ENCODE measurements at places on chromosomes 1 and 21.

DNA sequence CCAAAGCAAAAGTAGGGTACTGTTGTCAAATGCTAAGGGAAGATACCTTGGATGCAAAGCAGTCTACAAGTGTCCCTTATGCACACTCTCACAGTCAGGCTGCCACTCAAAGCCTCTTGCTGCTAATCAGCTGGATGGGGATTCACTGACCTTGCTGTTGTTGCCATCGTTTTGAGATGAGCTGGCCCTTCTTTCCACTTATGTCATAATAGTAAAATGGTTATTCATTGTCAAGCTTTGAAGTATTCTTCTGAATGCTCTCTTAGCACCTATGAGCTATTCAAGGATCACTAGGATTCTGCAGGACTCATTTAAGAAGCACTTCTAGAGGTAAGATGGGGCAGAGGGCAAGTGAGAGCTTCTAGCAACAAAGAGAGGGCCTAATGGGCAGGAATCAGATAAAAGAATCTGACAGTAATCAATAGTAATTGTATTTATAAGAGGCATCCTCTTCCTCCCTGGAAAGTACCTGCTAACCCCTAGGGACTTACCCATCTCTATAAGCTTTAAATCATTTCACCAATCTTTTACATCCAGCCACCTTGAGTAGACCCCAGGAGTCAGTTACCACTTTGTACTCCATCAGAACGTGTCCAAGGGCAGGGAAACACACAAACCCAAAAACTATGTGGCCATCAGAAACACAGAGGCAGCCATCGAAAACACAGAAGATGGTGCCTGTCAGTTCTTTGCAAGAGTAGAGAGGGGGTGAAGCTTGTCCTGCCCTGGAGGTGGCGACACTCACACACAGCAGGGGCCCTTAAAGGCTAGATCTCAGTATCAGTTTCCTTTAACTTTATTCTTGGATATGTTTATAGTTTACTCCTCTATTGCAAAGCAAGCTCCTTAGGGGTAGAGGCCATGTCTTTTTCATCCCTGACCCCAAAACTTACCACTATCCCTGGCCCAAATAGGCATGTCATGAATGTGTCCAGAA is 103.7 kb upstream of the NFIA start:
- peak; percentile 62 for DNase-seq

- peak; percentile 35 for DNase-seq
Measured at GRCh38 chr1:51697166-51697565, 80.3 kb downstream of the OSBPL9 start.

- peak; percentile 56 for DNase-seq
Measured at GRCh38 chr1:40849801-40850592, 12.2 kb downstream of the CITED4 start.

DNA sequence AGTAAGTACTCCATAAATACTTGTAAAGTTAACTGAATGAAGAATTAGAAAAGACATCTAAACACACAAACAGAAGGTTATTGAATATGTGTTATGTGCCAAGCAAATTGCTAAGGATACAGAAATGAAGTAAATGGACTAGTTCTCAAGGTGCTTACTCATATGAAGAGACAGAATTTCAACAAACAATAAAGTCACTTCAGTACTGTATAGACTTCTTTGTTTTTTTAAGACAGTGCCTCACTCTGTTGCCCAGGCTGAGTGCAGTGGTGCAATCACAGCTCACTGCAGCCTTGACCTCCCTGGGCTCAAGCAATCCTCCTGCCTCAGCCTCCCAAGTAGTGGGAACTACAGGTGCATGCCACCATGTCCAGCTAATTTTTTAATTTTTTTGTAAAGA is 57.3 kb downstream of the SERBP1 start:
- DNase-seq, result no peak

DNA sequence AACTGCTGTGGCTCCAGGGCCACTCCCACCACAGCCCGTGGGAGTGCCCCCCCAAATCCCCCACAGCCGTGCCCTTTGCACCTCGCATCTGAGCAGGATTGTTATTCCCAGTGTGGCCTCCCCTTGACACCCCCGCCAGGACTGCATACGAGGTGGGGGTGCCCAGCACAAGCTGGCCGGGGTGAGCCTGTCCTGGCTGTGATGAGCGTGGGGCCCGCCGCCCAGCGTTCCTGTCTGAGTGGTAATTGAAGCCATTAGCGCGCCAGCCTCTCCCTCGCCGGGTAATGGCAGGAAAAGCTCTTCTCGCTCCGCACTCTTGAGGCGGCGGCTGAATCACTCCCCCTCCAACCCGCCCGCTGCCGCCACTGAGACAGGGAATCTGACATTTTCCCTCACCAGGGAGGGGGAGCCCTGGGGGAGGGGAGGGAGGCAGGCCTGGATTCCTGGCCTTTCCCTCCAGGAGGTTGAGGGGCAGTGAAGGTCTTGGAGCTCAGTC is 27.7 kb downstream of the PTPRF start:
- peak; percentile 38 for DNase-seq

- no peak for DNase-seq
Measured at GRCh38 chr1:205542367-205542766, 37.9 kb downstream of the CDK18 start.

- DNase-seq, result no peak
Measured at GRCh38 chr1:109935451-109935900, 24.8 kb downstream of the CSF1 start.

- DNase-seq, result no peak
Measured at GRCh38 chr1:91799863-91800262, 86.1 kb downstream of the TGFBR3 start.

GRCh38 chr1:87765681-87766070 is 437.0 kb downstream of the LMO4 start:
- peak; percentile 89 for DNase-seq

GRCh38 chr1:28112388-28113241 is 24.2 kb upstream of the EYA3 start:
- peak; percentile 92 for DNase-seq

- no peak for DNase-seq
Measured at GRCh38 chr1:82593561-82593960, 792.8 kb downstream of the ADGRL2 start.

- peak; percentile 91 for DNase-seq
Measured at GRCh38 chr1:221868593-221869303, 126.9 kb upstream of the DUSP10 start.

DNA sequence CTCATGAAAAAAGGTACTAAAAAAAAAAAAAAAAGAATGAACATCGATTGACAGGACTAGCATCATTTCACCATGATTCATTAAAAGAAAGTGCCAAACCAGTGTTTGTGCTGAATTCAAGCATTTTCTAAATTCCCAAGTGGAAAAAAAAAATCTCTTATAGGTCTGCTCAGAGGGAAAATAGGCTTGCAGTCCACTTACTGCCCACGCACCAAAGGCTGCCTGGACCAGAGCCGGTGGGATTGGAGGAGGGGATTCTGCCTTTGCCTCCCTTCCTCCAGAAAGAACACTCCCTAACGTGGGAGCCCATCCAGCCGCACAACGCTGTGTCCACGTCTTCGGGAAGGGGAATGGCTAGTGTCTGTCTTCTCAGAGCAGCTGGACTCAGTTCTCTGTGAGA is 5.5 kb upstream of the TRAPPC10 start:
- DNase-seq, result peak; percentile 75

GRCh38 chr21:14557413-14557812 is 11.3 kb upstream of the SAMSN1 start:
- no peak for DNase-seq

- no peak for DNase-seq
Measured at GRCh38 chr1:214165850-214166374, 115.0 kb upstream of the SMYD2 start.

- DNase-seq, result no peak
Measured at GRCh38 chr1:204927673-204928641, 57.3 kb downstream of the NFASC start.

GRCh38 chr1:86183810-86184209 is 27.2 kb upstream of the COL24A1 start:
- DNase-seq, result no peak

- DNase-seq, result no peak
Measured at GRCh38 chr1:12341667-12342066, 111.8 kb downstream of the VPS13D start.

DNA sequence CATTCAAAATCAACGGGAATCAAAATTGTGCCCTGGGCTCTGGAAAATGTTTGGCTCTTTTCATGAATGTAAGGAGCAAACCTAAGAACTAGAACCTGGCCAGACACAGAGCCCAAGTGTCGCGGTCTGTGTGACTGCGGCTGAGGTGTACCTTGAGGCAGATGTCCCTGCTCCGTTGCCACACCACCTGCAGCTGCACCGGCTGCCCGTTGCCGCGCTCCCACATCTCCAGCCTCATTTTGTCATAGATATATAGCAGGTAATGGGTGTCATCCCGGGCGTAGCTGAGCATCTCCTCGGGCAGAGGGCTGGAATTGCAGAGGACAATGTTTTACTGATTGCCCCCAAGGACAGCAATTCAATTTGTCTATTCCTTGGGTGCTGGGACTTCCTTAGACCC is 18.7 kb downstream of the EXOSC10 start:
- no peak for DNase-seq

DNA sequence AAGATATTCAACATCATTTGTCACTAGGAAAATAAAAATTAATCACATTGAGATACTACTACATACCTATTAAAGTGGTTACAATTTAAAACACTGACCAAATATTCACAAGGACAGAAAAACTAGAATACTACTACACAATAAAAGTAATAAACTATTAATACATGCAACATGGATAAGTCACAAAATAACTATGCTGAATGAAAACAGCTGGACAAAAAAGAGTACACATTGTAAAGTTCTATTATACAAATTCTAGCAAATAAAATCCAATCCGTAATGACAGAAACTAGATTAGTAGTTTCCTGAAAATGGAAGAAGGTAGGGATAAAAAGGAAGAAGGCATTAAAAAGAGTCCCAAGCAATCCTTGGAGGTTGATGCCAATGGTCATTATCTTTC is 348.7 kb upstream of the PTBP2 start:
- DNase-seq, result no peak

DNA sequence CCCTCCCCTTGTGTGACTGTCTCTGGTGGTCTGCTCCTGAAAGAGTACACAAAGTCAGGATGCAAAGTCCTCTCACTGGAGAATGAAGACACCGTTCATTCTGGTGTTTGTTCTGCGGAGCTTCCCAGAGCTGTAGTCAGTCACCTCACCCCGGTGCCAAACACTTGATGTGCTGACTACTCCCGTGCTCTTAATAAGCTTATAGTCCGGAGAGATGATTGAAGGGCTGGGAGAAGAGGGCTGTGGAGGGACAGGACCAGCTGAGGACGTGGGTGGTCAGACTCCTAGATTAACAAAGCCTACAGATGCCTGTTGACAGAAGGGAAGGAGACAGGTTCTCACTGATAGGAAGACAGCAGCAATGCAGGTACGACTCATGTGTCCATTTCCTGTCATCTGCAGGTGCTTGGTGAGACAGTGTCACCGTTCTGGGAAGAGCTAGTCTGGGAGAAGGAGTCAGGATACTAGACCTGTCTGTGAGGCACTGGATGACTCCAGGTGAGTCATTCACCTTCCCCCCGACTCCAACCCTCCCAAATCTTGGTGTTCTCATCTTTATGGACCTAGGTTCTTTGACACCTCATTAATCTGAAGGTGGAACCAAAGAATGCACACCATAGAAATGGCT is 40.4 kb upstream of the LRRN2 start:
- DNase-seq, result no peak

DNA sequence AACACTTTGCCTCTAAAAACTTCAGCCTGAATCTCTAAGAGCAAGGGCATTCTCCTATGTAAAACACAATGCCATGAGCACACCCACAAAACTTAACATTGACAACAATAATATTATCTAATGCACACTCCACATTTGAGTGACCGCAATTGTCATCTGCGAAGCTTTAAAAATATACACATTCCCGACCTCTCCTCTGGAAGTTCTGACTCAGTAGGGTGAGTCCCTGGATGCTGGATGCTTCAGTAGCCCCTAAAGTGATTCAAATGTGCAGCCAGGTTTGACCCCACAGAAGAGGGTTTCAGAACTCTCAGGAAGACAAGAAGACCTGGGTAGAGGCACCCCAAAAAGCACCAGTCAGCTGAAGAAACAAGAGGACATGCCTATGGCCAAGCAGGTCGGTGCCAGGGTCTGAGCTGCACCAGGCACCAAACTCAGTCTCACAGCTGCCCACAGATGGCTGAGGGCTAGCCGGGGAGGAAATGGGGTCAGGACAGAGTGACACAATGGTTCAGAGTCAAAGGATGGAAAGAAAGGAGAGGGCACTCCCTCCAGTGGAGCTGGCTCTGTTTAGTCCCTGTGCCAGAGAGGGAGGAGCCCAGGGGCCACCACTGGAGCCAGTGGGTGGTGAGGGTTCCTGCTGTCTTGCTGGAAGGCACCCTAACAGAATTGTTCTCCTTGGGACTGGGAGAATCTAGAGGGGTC is 17.4 kb downstream of the PIK3C2B start:
- DNase-seq, result no peak

GRCh38 chr1:227298512-227299240 is 19.6 kb downstream of the CDC42BPA start:
- DNase-seq, result no peak

- no peak for DNase-seq
Measured at GRCh38 chr1:6730880-6731279, 29.3 kb upstream of the DNAJC11 start.
